ENCODE measurements at places on chromosomes 6 and 20.

GRCh38 chr20:49405062-49405683 is 77.3 kb downstream of the KCNB1 start:
- DNase-seq: no peak

DNA sequence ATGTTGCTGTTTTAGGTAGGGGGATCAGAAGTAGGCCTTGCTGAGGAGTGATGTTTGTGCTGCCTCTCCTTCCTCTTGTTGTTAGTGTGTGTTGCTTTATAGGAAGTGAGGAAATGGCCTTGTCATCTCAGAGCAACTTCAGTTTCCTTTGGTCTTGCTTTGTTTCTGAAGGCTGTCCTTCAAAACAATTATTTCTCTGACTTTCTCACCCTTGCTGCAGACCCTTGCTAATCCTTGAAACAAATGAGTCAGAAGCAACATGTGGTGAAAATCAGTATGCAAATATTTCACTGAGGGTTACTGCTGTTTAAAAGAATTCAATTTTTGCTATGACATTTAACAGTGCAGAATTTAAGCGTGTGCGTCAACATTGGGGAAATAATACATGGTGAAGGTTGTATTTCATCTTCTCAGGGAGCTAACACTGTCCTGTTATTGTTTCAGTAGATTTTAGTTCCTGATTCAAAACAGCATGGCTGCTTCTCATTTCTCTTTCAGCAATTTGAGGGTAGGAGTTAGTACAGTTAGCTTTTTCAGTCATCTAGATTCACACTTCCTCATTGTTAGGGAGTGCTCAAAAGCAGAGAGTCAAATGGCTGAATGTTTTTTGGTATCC is 13.8 kb downstream of the RNF144B start:
- DNase-seq: no peak

DNA sequence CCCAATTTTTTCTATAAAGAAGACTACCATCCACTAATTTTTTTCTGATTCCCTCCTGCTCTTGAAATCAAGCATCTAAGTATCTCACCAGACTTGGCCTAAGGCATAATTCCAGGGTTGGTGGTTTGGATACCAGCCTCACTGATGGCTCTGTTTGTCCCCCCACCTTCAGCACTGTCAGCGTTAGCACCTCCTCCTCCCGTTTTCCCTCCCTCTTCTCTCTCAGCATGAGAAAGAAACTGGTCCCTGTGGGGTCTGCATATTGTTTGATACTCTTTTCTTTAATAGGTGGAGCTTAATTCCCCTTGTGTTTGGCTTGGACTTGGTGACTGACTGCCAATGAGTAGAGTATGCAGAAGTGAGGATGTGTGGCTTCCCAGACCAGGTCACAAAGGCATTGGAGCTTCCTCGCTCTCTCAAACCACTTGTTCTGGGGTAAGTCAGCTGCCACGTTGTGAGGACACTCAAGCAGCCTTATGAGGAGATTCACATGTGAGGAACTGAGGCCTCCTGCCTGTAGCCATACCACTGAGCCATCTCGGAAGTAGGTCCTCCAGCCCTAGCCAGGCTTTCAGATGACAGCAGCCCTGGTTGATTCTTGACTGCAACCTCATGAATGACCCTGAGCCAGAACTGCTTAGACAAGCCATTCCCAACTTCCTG is 65.2 kb downstream of the RIOK1 start:
- no peak for DNase-seq

DNA sequence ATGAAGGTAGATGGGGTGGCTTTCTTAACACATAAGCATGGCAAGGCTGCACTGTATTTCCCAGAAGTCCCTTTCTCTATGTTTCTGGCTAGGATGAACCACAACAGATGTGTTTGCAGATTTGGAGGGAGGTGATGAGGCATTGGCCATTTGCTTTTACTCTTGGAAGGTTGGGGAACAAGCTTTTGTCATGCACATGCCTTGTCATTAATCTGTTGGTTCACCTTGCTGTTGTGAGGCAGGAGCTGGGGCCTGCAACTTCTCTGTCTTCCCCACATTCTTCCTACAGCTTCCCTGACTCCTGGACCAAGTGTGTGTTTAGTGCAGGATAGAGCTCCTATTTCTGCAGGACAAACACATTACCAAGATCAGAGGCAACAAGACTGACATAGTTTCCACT is 326.2 kb upstream of the SPTLC3 start:
- no peak for DNase-seq

GRCh38 chr6:17600527-17601385 is 654 bp downstream of the FAM8A1 start:
- peak; percentile 18 for DNase-seq

GRCh38 chr6:31792761-31793171 is 2.8 kb downstream of the VARS1 start:
- DNase-seq: no peak

DNA sequence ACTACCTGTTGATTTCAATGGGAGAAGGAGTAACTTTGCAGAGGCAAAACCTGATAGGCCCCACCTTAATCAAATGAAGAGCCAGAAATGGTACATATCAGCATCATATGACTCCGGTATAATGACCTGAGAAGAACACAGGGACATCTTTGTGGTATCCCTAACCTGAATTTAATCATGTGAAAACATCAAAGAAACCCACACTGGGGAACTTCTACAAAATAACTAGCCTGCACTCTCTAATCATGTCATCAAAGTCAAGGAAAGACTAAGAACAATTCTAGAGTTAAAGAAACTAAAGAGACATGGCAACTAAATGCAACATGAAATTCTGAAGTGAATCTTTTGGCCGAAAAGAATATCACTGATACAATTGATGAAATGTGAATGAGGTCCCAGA is 34.9 kb downstream of the SLC17A4 start:
- no peak for DNase-seq

- DNase-seq: no peak
These were observed 157.8 kb downstream of the TPBG start for GRCh38 chr6:82521369-82521768.

DNA sequence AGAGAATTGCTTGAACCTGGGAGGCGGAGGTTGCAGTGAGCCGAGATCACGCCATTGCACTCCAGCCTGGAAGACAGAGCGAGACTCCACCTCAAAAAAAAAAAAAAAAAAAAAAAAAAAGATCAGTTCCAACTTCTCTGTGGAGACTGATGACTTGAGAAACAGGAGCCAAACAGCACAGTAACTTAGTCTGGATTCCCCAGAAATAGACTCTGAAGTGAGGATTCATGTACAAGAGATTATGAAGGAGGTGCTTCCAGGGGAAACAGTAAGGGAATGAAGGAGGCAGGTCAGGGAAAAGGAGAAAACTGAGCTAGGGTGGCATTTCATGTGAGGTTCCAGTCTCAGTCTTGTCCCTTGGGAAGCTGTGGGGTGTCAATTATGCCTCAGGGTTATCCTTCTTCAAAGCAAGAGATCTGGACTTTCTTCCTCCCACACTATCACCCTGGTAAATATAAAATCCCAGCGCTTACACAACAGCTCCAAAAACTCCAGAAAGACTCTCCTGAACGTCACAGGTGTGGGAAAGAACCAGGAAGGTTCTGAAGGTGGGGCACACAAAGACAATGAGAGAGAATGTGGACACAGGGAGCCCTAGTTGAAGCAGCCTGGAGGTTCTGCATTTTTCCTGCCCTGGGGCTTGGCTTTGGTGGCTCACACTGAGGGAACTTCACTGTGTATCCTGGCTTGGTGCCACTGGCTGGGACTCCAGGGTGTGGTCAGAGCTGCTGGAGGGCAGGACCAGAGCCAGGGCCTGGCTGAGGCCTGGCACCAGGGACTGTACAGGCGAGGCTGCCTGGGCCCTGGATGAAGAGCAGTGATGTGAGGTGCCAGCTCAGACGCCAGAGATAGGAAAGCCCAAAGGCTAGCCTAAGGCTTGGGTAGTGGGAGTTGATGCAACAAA is 46.8 kb downstream of the PCNA start:
- DNase-seq: no peak

- DNase-seq: no peak
These were observed 221.4 kb downstream of the PKHD1 start for GRCh38 chr6:51865996-51866395.

DNA sequence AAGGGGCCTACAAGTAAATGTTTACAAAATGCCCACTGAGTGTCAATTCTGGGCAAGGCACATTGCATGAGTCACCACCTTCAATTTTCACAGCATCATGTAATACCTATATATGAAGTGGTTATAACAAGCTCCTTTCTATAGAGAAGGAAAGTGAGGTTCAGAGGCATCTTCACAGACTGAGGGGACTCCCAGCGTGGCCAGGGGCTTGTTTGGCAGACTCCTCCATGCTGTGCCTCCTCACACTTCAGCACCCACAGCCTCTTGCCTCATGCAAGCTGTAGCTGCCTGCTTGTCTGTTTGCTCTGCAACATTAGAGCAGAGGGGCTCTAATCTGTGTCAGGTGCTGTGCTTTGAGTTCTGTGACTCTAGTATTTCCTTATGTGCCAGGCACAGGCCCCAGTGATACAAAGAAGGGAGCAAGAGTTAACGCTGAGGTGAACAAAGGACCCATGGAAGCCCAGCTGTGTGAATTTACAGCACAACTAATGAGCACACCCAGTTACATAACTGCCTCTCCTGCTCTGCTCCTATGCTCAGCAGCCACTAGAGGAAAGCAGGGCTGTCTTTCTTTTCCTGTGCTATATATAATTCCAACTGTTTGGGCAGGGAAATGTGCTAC is 72.3 kb downstream of the ZHX3 start:
- no peak for DNase-seq

DNA sequence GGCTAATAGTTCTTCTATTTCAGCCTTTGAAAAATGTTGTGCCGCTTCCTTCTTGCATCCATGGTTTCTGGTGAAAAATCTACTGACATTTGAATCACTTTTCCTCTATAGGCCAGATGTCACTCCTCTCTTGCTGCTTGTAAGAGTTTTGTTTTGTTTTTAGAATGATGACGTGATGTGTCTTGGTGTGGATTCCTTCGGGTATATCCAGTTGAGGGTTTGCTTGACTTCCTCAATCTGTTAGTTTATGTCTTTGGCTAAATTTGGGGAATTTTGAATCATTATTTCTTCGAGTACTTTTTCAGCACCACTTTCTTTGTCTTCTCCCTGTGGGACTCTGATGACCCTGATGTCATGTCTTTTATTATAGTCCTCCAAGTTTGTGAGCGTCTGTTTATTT is 175.5 kb downstream of the MYLK4 start:
- no peak for DNase-seq

DNA sequence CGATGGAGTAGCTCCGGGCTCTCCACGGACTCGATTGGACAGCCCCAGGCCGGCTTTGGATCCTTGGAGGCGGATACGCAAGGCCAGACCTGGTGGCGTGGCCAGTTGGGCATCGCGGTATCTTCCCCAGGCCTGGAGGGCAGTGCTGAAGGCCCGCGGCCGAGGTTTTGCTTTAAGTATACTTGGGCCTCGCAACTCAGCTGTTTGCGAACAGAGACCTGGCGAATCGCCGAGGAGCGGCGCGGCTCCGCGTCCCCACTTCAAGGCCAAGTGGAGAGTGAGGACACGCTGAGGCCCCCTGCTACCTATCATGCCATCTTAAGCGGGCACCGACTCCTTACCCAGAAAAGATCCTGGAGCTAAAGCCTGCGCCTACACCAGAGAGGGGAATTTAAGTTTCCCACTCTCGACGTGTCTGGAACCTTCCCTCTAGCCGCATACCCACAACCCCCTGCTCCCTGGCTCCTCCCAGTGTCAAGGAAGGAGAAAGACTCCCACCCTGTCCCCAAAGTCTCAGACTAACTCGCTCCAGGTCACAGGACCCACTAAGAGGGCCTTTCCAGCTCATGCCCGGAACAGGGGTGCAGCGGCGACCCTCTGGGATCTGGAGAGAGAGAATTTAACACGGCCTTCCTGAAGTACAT is 4.1 kb downstream of the LINC00237 start:
- DNase-seq: no peak

DNA sequence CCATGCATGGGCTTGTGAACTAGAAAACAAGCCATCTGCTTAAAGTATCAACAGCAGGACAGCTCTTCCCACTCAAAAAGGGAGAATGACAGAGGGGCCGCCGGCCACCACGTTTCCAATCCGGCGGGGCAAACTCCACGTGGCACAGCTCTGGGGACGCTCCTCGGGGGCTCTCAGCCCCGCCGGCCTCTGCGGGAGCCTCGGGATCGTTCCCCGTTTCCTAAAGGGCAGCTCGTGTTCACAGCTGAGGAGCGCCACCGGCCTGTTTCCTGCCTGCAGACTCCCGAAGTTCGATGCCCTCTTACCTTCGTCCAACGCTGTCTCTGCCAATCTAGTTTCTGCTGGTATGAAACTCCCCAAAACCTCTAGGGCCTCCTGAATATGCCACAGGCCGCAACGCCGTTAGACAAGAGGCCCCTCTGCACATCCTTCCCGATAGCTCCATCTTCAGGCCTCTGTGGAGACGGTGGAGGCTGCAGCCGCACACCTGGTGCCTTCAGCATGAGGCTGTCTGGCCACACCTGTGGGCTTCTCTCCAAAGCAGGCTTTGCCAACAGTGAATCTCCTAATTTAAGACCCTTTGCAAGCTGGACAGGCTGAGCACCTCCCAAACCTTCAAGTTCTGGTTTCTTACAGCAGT is 46.5 kb downstream of the KCNQ2 start:
- no peak for DNase-seq

DNA sequence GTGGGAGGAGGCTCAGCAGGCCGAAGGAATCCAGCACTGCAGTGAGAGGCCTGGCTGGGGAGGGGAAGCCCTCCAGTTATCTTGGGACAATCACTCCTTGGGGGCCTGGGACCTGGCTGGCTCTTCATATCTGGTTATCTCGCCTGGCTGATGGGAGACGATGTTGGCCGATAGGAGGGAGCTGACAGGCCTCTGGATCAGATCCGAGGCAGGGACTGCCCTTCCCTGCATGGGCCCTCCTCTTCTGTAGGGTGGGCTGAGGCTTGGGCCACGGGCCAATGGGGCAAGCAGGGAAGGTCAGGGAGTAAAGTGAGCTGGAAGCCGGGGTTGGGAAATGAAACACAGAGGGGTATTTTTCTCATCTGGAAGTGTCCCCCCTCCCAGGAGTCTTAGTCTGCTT is 25.2 kb downstream of the MANBAL start:
- no peak for DNase-seq

DNA sequence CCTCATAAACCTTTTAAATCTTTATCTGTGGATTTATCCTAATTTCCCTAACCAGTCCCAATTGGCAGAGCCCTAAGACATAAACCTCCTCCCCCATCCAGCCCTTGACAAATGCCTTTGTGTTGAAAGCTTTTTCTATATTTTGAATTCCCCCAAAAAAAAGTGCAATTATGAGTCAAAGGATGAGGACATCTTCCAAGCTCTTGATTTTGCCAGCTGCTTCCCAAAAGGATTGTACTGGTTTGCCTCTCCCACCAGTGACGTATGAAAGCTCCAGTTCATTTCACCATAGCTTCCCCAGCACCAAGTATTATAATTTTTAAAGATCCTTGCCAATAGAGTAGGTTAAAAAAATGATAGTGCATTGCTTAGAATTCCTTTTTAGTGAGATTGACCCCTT is 38.9 kb downstream of the SIRPA start:
- DNase-seq: no peak

- DNase-seq: no peak
These were observed 224.8 kb downstream of the GRM1 start for GRCh38 chr6:146253691-146254090.

GRCh38 chr20:3238616-3239025 is 369 bp downstream of the SLC4A11 start:
- peak; percentile 18 for DNase-seq

- no peak for DNase-seq
These were observed 13.2 kb upstream of the PARD6B start for GRCh38 chr20:50717974-50718761.

- DNase-seq: no peak
These were observed 77.6 kb upstream of the FYN start for GRCh38 chr6:111950661-111951496.

GRCh38 chr20:60013296-60014139 is 55.3 kb downstream of the CDH26 start:
- no peak for DNase-seq

- DNase-seq: no peak
These were observed 8.4 kb downstream of the FAM120B start for GRCh38 chr6:170314983-170315382.

- no peak for DNase-seq
These were observed 46.9 kb upstream of the TASP1 start for GRCh38 chr20:13685623-13686022.

All from stimulated activated CD8-positive, alpha-beta memory T cell treated with anti-CD3 and anti-CD28 coated beads, Interleukin-4, amount 100 ng/mL, for 1 hour (primary cell).